Hypothalamus (tissue), 51 donors: ENCODE measurements at places on chromosomes 16 and 17.

DNA sequence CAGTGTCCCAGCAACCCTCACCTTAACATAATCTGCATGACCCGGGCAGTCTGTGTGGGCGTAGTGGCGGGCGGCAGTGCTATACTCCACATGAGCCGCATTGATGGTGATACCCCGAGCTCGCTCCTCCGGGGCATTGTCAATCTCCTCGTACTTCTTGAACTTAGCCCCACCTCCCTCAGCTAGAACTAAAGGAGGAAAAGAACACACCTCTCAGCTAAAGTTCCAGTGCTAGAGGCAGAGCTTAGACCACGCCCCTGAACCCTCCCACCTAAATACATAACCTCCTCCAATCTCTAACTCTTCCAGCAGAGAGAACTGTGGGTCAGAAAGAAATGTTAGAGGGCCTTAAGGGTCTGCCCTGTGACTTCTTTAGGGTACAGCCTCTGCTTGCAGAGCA is 855 bp downstream of the TUFM start:
- DNase-seq, result no peak

GRCh38 chr16:68658341-68658973 is 13.3 kb downstream of the CDH3 start:
- no peak for DNase-seq

DNA sequence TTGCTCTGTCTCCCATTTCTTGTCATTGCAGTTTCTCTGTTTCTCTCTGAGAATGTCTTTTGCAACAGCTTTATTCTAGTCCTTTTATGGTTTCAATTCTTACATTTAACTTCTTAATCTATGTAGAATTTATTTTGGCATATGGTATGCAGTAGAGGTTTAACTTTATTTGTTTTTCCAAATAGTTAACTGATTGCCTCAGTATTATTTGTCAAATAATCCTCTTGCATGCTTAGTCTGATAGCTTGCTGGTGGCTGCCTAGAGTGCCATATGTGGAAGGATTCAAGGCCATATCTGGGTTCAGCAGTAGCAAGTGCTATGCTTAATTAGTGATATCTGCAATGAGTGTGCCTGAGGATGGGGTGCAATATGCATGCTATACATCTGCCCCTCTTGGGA is 6.9 kb downstream of the SNTB2 start:
- no peak for DNase-seq

- no peak for DNase-seq
Observed at GRCh38 chr17:68599091-68599490, 2.1 kb downstream of the FAM20A start.

DNA sequence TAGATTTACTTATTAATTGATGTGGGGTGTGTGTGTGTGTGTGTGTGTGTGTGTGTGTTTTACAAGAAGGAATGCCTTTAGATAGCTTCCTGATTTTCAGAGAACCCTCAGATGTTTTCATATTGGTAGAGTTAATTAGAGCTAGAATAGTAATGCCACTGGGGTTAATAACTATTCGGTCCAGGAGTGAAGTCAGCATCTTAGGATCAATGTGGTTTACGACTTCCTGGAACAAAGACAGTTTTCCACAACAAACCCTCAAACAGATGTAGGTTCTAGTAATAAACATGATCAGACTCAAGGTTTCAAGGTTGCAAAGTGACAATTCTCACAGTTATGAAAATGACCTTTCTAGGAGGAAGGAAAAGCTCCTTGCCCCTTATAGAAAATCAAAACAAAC is 12.2 kb upstream of the SLC52A1 start:
- DNase-seq, result no peak

GRCh38 chr17:63447471-63448009 is 1.4 kb upstream of the CYB561 start:
- DNase-seq, result no peak

- no peak for DNase-seq
Observed at GRCh38 chr17:35679007-35679682, 52.3 kb upstream of the RASL10B start.

DNA sequence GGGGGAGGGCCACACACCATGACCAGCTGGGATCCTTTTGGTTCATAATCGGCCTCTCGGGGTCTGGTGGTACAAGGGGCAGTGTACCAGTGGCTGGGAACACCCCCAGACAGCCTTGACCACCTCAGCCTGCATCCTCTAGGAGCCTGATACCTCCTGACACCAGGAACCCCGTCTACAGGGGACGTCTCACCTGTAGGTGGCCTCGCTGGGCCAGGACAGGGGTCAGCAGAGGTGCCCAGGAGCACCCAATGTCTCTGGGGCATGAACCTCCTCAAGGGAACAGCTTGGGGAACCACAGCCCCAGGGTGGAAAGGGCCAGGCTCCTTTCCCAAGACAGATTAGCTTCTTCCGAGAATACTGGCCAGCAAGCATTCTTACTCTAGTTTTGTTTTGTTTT is 2.5 kb upstream of the METRNL start:
- DNase-seq, result no peak

GRCh38 chr17:77734371-77735080 is 224.0 kb upstream of the TNRC6C start:
- DNase-seq, result peak; percentile 86
